ENCODE measurements at places on chromosomes 4 and X.

DNA sequence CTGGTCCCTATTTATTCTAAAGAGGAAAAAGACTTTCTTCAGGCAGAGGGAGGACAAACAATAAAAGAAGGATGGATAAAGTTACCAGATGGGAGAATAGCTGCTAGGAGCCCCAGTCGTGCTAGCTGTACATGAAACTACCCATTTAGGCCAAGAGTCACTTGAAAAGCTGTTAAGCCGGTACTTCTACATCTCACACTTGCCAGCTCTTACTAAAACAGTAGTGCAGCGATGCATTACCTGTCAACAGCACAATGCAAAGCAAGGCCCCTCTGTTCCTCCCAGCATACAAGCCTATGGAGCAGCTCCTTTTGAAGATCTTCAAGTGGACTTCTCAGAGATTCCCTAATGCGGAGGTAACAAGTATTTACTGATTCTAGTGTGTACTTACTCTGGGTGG lies 1138.8 kb downstream of the ARAP2 start:
- DNase-seq = no peak

- DNase-seq = no peak
Observed at GRCh38 chrX:123476611-123477219, 256.1 kb downstream of the THOC2 start.

- DNase-seq = peak; percentile 39
Observed at GRCh38 chrX:24081661-24082154, 27.0 kb downstream of the EIF2S3 start.

- no peak for DNase-seq
Observed at GRCh38 chrX:43328358-43328946, 327.6 kb upstream of the MAOA start.

DNA sequence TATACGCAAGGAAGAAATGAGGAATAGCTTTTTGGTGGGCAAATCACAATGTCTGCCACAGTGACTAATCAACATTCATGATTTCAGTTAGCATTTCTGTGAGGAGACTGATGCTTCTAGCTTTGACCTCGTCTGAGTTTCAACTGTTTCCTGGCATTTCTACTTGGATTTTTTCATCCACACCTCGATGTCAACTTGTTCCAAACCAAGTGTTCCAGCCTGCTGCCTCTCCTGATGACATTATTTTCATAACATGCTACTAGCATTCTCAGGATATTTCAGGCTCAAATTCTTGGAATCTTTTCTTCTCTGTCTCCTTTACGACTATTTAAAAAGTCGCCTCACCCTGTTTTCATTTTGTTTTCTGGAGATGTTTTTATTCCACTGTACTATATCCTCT lies 90.3 kb upstream of the TEX13D start:
- no peak for DNase-seq

DNA sequence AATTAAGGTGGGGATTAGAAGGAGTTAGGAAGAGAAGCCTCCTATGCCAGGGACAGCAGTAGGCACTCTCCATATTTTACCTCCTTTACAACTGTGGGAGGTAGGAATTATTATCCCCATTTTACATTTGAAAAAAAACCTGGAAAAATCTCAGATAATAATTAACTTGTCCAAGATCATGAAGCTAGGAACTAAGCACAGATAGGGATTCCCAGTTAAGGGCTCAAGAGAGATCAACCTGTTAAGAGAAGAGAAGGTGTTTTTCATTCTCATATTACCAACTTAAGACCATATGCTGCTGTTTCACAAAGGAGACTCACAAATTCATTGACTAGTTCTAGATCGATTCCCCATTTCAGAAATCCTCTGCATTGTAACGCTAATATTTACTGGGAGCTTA lies 16.1 kb upstream of the FAM47E start:
- DNase-seq = no peak

DNA sequence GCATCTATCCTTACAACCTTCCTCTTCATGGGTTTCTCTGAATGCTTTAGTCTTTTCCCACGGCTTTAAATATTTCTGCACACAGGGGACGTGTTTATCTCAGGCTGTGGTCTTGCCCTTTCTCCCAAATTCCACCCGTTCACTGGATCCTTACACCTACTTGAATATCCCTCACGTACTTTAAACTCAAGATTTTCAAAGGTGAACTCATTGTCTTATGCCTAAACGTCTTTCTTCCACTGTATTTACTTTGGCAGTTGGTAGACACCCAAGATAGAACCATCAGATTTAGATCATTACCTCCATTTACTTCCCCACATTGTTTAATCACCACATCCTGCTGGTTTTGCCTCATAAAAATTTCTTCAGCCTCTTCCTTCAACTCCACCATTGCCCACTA lies 269.2 kb downstream of the CBLL2 start:
- DNase-seq = no peak

GRCh38 chrX:153667956-153668396 lies 5.6 kb downstream of the PNCK start:
- DNase-seq = peak; percentile 61

DNA sequence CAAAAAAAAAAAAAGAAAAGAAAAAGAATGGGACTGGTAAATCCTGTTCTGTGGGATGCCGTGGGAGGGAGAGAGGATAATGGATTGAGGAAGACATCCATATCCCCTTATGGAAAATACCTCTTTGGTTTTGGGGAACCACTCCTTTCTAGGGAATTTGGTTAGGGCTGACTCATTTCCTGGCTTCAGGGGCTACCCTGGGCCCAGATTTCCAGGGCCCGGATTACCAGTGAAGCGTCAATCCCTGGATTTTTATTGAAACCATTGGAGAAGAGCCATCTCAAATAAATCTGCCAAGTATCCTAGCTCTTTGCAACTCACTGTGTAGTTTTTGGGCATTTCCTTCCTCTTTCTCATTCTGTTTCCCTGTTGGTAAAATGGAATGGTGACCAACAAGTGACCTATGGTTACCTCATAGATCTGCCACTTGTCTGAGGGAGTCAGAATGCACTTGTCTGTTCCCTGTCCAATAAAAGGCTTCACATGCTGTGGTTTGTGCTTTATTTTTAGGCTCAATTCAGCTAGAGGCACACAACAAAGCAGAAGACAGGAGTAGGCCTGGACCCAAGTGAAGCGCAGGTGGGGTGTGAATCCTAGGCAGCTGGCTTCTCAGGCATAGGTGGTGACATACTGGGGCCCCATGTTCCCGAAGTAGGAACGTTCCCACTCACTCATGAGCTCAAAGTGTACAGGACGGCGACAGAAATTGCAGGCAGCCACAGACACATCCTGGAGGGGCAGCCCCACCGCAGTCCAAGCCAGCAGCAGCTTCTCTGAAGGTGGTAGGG lies 8.6 kb downstream of the APEX2 start:
- DNase-seq = no peak

DNA sequence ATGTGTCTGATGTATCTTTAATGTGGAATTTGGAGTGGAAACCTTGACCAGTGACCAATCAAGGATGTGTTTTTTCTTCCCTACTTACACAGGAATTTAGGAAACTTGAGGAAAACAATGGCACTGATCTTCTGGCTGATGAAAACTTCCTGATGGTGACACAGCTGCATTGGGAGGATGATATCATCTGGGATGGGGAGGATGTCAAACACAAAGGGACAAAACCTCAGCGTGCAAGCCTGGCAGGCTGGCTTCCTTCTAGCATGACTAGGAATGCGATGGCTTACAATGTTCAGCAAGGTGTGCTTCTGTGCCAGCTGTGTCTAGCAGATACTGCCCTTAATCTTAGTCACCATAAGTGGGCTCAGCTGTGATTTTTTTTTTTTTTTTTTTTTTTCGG lies 12.6 kb downstream of the TAF1 start:
- no peak for DNase-seq

DNA sequence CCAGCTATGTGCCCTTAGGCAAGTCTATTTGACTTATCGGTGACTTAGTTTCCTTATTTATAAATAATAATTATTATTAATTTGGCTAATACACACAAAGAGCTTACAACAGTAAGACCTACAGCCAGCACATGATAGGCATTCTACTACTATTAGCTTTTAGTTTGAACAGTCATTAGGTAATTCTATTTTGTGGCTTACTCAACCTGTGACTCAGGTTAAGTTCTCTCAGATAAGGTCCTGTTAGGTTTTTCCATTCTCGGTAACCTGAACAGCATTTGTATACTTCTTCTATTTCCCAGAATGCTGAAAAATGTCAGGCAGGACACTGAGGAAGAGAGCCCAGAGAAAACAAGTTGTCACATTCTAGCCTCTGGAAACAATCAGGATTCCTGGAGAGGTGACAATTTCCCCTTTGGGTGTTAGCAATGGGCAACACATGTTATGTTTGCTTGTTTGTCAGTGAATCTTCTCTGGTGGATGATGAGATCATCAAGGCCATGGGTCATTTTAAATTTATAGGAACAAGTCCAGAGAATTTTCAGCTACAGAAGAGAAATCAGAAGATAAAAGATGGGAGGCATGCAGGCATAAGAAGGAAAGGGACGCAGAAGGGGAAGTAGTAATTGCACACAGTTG lies 2144.7 kb downstream of the PCDH7 start:
- no peak for DNase-seq

GRCh38 chrX:1105671-1106419 lies 106.6 kb downstream of the CRLF2 start:
- DNase-seq = no peak

Measured in T follicular helper cell (primary cell).